NCI-H1105 treated with DMSO at 0.1 percent for 48 hours (cell line): ENCODE measurements at places on chromosomes 6 and 20.

DNA sequence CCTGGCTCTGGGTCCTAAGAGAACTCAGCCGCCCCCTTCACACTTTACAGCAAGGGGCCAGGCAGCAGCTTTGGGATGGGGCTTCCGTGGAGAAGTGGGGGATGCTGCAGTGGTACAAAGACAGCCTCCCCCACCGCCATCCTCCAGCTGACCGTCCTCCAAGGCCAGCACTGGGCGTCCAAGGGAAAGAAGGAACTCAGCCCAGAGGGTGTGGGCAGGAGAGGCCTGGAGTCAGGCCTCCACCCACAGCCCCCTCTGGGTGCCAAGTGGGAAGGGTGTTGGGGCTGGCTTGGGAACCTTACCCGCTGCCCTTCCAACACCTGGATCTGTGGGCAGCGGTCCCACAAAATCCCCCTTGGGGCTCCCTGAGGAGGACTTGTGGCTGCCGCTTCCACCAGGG is 13.1 kb downstream of the STMN3 start:
- no peak for DNase-seq

GRCh38 chr6:24658573-24659560 is 7.8 kb downstream of the TDP2 start:
- DNase-seq: no peak

DNA sequence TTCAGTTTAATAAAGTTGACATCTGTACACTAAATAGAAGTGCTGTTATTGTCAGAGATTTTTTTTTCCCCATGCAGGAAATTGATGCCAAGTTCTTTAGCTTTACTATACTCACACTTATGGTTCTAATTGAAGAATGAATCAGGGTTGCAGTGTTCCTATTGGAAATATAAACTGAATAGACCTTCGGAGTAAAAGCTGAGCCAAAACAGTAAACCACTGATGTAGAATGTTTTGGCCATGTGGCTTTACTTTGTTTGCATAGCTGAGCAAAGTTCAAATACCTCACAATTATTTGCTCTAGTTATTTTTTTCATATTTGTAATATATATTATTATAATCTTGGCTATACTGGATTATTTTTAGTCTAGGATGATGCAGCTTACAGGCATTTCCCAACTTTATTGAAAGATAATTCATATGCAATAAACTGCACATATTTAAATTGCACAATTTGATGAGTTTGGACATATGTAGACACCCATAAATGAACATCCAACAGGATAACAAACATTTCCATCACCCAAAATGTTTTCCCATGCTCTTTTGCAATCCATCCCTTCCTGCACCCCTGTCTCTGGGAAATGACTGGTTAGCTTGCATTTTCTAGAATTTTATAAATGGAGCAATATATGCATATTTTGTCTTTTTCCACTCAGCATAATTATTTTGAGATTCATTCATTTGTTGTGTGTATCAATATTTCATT is 105.8 kb upstream of the NOX3 start:
- DNase-seq: no peak

- DNase-seq: no peak
These were observed 521.5 kb upstream of the IRAK1BP1 start for GRCh38 chr6:78345882-78346281.

DNA sequence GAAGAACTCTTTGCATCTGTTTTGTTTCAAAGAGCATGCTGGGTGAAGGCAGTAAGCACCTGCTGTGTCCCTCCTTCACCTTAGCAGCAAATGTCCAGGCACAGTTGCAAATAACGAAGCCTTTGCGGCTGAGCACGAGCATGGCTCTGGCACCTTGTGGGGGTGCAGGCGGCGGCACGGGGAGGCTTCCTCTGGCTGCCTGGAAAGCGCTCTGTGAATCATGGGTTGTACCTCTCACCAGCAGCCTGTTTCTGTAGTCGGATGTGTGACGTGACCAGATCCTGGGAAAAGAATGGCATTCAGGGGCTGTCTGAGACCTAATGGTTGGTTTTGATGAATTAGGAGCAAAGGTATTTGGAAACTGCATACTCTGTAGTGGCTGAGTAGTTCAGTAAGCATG is 144.8 kb downstream of the DTNBP1 start:
- no peak for DNase-seq

DNA sequence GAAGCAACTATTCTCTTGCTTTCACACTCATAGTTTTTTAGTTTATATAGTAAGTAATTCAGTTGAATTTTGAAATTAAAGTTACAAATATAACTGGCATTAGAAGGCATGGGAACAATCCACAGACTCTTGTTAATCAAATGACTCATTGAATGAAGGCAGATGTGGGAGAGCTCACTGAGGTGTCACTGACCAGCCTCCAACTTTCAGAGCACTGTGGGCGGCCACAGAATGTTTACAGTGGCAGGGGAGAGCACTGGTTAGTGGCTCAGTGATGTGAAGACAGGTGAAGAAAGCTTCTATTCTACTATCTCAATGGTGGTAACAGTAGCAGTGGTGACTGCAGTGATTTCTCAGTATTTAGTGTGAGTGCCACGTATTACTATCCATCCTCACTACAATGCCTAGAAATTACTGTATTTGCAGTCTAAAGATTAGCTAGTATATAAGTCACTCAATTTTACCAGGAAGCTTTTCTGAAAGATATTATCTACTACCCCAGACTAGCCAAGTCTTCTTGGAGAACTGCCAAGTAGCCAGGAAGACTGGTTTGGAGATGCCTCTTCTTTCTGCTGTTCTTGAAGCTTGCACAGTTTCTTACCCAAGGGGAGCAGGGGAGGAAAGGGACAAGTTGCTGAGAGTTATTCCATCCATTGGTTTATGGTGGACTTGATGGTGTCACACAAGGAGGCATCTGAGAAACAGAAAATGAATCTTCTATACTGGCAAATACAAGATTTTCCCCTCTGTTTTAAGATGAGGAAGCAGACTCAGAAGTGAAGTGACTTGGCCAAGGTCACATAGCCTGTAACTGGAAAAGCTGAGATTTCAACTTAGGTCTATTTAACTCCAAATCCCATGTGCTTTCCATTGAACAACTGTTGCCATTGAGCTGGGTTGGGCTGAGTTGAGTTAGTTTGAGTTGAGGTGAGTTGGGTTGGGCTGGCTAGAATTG is 231.2 kb downstream of the ANKRD60 start:
- DNase-seq: no peak

- DNase-seq: no peak
These were observed 198.8 kb upstream of the PREP start for GRCh38 chr6:105601541-105602236.

DNA sequence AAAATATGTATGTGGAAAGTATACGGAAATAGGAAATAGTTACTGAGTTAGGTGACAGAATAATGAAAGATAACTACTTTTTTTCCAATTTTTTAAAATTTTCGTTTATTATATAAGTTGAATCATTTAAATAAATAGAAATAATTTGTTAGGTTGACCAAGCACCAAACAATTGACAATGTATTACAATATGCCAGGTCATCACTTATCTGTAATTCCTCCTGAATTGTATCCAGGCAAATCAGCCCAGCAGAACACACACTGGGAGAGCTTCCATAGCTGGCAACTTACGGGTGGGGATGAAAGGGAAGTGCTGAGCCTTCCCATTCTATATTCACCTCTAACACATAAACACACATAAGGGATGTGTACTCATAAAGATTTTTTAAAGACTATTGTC is 40.7 kb downstream of the FAXC start:
- DNase-seq: no peak

- no peak for DNase-seq
These were observed 45.4 kb downstream of the TULP4 start for GRCh38 chr6:158357570-158358216.

GRCh38 chr6:53273370-53273769 is 75.4 kb downstream of the ELOVL5 start:
- DNase-seq: no peak

GRCh38 chr6:37435816-37436215 is 2.8 kb downstream of the CMTR1 start:
- DNase-seq: no peak

GRCh38 chr20:41116282-41116956 is 20.9 kb upstream of the PLCG1 start:
- no peak for DNase-seq
